ENCODE measurements at places on chromosomes 3 and 15.

- no peak for DNase-seq
Measured at GRCh38 chr3:67015702-67016484, 17.8 kb downstream of the KBTBD8 start.

- DNase-seq = no peak
Measured at GRCh38 chr15:78641102-78641748, at the start of gene CHRNB4. CHRNB4 (minus strand) TSS chr15:78641210; CDS start chr15:78641133, 77 bp downstream.

DNA sequence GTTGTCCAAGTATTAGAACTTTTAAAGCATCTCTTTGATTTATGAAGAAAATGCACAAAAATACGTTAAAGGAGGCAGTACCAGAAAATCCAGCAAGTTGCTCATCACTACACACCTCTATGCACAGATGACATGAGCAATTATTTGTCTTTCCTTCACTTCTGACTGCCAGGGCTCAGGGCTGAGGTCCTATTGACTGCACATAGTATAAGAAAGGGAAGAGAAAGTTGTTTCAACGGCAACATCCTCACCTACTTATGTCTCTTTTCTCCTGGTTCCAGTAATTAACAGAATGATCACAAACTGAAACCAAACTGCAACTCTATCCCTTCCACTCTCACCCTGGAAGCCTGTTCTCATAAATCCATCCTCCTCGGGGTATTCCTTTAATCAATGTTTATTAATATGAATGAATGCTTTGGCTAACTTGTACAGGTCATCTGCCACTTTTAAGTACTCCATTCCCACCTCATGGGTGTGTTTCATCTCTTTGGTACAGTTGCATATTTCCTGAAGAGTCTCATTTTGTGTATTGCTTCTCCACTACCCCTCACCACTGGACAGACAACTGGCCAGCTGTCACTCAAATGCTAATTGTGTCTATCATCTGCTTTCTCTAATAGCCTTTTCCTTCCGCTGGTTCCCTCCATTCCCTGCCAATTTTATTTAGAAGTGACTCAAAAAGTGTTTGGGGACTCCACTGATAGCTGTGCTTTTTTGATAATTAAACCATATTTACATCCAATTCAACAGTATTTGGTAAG lies 34.5 kb downstream of the RAB27A start:
- no peak for DNase-seq

- no peak for DNase-seq
Measured at GRCh38 chr15:38088971-38089370, 154.5 kb downstream of the TMCO5A start.

GRCh38 chr15:67928666-67929065 lies 88.8 kb upstream of the RNU6-1 start:
- DNase-seq = no peak

DNA sequence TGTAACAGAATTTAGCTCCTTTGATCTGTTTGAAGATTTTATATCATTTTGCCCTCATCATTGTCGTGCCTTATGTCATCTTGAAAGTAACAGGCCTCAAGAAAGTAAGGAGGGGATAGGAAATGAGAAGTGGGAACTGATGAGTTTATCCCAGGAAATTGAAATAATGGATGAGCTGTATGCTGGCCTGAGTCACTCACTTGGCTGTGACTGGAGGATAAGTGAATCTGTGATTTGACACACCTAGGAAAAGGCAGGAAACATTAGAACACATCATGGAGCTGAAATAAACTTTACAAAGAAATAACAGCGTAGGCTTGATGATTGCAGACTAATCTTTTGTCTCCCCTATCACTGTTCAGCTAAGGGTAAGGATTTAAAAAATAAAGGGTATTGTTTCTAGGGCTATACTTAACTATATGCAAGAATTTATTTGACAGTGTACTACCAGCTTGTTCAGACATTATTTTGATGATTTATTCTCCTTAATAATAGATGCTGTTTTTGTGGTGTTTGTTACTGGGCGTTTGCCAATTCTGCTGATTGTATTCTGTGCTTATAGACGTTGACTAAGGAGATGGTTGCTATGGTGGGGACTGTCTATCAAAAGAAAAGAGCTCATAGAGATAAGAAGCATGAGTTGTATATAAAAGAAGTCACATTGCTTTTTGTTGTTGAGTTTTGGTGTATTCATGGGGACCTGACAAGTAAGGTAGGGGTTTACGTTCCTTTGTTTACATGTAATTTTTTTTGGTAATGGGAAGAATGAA lies 105.6 kb upstream of the ROPN1 start:
- DNase-seq = no peak

DNA sequence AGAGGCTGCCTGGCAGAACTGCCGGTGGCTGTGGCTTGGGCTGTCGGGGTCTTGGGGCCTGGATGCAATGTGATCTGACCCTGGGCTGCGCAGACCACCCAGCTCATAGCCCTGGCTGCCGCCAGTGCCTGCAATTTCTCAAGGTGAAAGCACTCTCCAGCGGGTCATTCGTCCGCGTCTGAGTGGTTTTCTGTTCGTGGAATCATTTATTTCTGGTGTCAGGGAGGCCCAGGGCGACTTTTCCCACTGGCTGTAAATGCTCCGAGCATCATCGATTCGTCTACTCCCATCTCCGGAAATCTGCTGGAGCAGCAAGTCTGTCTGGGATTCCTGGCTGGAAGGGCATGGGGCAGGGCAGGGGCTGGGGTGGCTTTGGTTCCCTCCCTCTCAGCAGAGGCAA lies 40.6 kb upstream of the ADPGK start:
- DNase-seq = no peak

DNA sequence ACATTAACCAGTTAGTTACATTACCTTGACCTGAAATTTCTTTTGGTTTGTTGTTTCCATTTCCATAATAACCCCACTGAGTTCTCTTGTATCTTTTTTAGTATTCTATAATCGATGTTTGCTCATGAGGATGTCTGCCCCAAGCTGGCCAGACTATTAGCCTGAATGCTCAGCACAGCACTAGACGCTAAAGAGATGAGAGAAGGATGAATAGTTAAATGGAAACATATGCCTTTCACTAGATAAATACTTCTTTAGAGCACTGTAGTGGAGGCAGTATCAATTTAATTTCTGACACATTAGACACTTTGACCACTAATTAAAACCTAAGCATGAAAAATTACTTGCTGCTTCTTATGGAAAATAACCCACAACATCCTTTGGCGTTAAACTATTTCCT lies 654.9 kb upstream of the KCNMB2 start:
- no peak for DNase-seq

DNA sequence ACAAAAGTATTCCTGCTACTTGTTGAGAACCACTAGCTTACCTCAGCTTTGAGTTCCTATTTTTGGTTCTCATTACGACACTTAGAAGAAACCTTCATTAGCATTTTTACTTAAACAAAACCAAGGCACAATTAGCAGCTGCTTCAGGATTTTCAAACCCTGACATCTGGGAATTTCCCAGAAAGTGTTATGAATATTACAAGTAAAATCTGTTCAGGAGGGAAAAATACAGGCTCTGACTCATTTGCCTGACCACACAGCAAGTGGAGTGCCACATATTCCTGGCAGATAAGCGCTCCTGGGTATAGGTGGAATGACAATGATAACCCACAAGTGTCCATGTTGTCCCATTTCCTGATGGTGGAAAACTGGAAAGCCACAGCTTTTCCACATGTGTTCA lies 10.3 kb upstream of the RFTN1 start:
- DNase-seq = no peak

DNA sequence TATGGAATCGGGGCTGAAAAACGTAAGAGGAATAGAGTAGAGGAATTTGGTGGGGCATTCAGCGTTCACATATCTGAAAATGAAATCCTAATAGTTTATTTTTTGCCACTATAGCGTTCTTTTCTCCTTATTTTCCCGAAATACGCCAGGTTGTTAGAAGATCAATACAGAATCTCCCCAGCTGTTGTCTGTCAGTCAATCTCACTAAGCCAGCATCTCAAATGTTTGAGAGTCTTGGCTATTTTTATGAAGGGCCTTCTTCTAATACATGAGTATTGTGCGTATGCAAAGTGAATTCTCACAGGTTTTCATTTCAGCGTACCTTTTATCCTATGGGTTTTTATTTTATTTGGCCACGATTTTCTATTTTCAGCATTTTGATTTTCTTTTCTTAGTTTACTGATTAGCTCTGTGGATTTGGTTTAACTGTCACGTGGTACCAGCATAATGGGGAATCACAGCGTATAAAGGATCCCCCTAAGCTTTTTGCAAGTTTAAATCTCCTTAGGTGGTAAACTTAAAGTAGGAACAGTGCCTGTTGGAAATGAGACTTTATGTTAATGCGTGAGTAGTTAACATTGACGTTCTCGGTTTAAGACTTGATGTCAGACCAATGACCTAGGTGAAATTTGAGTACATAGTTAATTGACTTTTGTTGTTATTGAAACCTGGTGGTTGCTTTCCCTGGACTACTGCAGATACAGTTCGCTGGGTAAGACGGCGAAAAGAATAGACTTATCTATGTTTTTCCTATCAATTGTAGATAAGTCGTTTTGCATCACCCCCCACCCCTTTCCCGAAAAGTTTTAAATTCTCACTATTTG lies 1.3 kb downstream of the FXR1 start:
- no peak for DNase-seq

- no peak for DNase-seq
Measured at GRCh38 chr3:11726146-11726545, 82.4 kb upstream of the VGLL4 start.

DNA sequence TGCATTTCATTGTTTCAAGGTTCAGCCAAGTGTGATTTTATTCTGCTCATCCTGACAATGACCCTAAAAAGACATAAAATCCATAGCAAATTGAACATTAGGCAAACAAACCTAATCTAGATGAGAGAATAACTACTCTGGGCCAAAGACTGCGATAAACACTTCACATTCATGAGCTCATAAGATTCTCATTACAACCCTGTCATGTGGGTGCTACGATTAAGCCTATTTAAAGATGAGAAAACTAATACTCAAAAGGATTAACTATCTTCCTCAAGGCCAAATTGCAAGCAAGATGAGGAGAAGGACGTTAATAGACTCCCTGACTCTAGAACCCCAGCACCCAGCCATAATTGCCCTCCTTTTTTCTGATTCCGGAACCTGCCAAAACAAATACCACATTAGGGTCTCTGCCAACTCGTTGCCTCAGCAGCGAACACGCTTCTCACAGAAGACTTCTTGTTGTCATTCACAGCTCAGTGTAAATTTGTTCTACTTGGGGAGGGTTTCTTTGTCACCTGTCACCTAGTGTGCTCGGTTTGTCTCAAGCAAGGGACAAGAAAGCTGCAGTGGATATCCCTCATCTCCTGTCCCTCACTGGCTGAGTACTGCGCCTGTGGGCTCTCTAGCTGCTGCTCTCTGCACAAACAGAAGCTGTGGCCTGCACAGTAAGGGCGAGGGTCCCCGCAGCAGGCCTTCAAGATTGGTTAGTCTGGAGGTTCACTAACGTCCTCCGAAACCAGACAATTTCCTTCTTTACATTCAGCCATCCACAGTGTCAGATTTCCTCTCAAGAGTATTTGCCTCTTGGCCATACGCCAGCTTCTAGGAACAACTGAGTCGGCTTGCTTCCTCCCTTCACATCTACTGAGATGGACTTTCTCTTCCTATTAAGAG lies 200.0 kb upstream of the UBE2E2 start:
- DNase-seq = no peak

DNA sequence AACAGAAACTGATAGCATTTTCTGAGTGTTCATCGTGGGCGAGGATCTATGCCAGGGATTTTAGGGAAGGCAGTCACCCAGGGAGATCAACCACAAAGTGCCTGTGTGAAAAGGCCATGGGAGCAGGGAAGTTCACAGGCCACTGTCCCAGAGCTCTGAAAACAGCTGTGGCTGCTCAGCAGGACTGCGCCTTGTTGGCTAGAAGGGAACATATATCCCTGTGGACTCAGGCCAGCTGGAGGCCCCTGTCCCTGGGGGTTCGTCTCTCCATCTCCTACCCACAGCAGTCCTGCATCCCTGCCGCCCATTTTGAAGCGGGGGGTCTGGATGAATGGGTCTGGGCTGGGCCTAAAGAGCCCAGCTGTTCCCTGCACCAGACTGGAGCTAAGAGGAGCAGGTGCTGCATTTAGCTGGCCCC lies 27.8 kb downstream of the PPCDC start:
- DNase-seq = no peak

DNA sequence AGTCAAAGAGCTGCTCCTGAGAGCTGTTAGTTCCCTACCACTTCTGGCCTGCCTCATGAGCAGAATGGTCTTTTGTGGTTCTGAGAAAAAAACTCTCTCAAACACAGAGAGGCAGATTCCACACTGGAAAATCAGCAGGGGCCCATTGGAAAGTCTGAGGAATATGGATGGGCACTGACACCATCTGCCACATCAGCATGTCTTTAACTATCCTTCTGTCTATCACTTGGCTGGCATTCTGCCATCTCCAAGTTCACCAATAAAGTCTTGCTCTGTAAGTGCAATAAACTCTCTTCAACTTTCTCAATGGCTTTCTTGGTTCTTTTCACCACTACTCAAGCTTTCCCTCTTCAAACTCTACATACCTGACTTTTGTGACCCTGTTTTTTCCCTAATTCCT lies 101.3 kb upstream of the GALNT15 start:
- DNase-seq = no peak

- DNase-seq = no peak
Measured at GRCh38 chr3:18655827-18656226, 230.7 kb upstream of the SATB1 start.

DNA sequence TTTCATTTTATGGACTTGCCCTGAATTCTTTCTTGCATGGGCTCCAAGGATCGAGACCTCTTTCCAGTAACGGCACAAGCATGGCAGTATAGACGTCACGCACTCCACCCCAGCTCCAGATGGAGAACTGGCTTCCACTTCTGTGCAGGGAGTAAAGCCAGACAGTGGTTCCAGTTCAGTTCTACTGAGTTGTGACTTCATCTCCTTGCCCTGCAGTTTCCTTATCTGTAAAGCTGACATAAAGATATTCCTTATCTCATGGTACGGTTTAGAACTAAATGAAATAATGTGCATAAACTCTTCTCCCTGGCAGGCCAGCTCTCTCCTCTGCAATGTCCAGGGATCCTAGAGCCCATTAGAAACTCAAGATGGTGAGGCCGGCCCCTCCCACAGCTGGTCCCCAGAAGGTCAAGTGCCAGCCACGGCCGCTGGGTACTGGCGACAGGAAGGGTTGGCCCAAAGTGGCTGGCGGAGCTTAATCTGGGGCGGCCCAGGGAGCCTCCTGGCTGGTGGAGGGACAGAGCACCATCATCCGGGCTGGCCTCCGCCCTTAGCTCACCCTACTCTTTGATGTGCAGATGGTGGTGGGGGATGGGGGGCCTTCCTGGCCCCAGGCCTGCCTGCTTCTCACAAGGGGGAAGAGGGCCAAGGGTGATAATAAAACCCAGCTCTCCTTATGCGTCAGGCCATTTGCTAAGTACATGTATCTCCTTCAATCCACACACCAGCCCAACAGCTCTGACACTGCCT lies 7.2 kb downstream of the MESP2 start:
- no peak for DNase-seq

Data from stimulated activated CD8-positive, alpha-beta memory T cell treated with anti-CD3 and anti-CD28 coated beads, Interleukin-4, amount 100 ng/mL, for 1 hour (primary cell).